ENCODE measurements at places on chromosomes 6 and 20.
A peak's percentile ranks its signal among the peaks of the same experiment; 100 is the strongest.

DNA sequence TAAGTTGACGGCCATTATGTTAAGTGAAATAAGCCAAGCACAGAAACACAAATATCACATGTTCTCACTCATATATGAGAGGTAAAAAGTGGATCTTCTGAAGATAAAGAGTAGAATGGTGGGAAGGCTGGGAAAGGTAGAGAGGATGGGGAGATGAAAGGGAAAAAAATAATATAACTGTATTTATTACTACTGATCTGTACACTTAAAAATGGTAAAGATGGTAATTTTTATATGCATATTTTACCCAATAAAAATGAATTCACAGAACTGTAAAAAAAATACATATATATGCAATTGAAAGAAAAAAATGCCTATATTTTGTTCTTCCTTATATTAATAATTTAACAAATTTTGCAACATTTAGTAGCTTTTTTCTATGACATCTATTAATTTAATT, 694.4 kb upstream of the MARCKS start:
- no peak for DNase-seq

DNA sequence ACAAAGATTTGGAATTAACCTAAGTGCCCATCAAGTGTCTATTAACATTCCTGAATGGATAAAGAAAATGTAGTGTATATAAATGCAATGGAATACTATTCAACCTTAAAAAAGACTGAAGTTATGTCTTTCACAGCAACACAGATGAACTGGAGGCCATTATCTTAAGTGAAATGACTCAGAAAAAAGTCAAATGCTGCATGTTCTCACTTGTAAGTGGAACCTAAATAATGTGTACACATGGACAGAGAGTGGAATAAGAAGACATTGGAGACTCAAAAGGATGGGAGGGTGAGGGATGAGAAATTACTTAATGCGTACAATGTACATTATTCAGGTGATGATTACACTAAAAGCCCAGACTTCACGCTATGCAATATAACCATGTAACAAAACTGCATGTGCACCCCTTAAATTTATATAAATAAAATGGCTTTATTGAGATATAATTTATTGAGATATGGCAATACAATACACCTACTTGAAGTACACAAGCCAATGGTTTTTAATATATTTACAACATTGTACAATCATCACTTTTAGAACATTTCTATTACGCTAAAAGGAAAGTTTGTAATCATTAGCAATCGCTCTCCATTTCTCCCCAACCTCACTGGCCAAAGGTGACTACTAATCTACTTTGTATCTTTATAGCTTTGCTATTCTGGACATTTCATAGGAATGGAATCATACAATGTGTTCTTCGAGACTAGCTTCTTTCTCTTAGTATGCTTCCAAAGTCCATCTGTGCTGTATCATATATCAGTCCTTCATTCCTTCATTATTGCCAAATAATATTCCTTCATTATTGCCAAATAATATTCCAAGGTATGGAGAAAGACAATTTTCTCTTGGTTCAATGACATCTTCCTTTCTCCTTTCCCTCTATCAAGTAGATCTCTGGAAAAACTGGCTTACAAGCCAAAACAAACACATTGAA, 5.8 kb downstream of the STX7 start:
- DNase-seq: no peak

DNA sequence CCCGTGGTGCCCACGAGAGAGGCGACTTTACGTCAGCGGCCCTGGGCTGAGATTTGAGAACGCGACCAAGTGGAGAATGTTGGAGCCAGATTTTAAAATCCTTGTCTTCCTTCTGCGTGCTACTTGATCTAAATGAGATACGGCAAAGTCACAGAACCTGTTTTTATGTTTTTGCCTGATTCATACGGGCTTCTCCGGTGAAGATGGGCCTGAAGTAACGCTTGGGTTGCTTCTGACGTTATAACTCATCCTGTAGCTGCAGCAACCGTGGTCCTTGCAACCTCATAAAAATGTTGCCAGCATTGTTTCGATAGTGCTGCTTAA, 462 bp upstream of the SLC35B3 start:
- no peak for DNase-seq

DNA sequence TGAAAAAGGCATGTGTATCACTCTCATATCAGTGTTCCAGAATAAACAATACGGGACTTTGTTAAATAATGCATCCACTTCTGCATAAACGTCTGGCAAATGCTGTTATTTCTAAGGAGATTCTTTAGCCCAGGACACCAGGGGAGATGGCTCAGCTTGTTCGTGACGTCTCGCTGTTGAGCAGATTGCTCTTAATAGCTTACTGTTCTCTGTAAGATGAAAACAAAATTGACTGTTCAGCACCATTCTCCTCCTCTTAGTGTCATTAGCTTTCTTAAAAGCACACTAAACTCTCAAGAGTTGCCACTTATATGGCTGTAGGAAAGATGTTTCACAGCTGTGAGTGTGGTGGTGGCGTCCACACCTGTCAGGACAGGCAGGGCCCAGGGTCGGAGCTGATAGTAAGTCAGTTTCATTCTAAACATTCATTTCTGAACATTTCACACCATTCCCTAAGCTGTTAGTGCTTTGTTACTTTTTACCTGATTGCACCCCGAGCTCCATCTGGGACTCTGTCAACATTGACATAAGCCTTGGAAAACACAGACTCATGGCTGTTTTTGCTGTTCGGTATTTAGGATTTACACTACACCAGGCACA, 132.1 kb downstream of the ZDHHC14 start:
- DNase-seq: no peak

- no peak for DNase-seq
These were observed 622.2 kb upstream of the MANEA start for GRCh38 chr6:94955156-94955555.

DNA sequence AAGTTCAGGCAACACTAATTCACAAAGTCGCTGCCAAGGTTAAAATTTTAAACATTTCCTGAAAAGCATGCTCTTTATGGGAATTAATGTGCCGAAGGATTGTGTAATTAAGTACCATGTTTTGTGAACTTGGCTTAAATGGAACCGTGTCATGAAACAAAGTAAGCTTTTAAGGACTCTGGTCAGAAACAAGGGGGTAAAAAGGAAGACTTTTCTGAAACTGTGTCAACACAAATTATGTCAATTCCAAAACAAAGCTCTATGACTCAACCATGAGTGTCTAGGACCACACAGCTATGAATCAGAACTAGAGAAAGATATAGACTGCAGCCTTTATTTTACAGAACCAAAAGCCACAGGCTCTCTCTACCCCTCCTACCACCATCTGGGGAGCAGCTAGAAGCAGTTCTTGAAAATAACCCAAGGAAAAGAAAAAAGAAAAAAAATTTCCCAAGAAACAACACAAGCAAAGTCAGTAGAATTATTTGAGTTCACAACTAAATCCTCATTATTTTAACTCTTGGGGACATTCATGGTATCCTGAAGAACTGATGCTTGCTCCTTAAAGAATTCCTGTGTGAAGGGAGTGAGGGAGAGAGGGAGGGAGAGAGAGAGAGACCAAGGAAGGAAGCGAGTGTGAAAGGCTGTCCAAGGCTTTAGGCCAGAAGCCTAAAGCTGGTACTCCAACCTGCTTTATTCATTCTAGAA, 81.9 kb downstream of the ZMYND8 start:
- peak; percentile 97 for DNase-seq

DNA sequence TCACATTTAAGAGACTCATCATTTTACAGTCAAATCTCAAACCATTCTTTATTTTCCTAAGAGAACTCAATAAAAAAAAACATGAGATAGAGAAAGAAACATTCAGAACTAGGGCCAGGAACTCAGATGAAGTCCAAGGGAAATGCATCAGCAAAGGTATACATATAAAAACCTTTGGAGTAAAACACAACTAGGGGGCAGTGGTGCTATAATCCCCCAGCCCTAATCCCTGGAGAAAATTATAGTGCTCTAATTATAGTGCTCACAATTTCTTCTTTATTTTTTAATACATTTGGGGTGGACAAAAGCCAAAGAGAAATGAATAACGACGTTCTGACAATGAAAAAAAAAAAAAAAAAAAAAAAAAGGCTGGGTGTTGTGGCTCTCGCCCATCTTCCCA, 100.6 kb upstream of the EMILIN3 start:
- DNase-seq: no peak

- DNase-seq: no peak
These were observed 61.6 kb downstream of the PHACTR2 start for GRCh38 chr6:143739341-143739851.

- no peak for DNase-seq
These were observed 133.6 kb downstream of the DOK5 start for GRCh38 chr20:54608943-54609342.

DNA sequence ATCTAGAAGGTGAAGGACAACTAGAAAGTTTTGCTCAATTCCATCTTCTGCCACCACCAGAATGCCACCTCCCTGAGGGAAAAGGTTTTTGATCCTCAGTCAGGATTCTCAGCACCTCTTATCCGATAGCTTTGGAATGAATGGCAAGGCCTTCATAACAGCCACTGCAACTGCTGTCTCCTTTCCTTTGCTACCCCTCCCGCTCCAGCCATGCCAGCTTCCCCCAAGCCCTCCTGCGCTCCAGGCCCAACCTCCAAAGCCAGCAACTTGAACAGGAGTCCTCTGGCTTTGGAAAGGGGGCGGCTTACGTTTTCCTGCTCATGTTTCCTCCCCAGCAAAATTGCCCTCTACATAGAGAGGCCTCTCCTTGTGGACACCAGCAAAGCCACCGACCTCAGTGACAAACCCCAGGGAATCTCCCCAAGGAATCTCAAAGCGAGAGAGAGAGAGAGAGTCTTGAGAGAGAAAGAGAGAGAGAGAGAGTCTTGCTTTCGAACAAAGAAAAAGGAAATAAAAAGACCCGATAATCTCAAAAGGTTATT, 420 bp upstream of the BTN2A1 start:
- no peak for DNase-seq

DNA sequence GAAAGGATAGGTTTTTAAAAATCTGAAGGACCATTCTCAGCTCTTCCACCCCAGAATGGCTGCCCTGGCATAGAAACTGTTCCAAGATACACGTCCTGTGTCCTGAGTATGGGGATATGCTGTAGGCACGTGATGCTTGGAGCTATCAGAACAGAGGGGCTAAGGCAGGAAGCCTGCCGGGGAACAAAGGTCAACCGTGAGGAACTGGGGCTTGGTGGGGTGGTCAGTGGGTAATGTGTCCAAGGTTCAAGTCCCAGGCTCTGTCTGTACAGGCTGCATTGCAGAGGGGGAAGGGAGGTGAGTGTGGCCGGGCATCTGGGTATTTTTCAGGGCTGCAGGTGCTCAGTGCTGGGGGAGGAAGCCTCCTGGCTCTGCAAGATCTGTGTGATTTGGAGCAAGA, 479.6 kb upstream of the CHD6 start:
- no peak for DNase-seq

DNA sequence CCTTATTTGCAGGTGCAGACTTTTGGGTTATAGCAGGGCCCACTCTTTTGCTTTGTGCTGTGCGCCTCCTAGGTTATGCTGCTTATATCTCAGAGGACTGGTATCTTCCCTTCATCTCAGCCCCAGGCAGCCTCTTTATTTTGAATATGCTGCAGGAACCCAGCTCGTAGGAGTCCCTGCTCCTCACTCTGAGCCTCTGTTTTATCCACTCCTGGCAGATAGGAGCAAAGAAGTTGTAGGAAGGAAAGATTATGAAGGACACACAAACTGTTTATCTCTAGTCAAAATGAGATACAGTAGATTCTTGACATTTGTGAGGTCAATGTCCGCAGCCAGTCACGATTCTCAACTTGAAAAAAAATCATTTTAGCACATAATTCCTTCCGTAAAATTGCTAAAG, 15.6 kb downstream of the L3MBTL3 start:
- no peak for DNase-seq

- DNase-seq: no peak
These were observed 303 bp downstream of the MBOAT1 start for GRCh38 chr6:20211941-20212391.

- DNase-seq: no peak
These were observed 19.0 kb downstream of the VAPB start for GRCh38 chr20:58407966-58408557.

DNA sequence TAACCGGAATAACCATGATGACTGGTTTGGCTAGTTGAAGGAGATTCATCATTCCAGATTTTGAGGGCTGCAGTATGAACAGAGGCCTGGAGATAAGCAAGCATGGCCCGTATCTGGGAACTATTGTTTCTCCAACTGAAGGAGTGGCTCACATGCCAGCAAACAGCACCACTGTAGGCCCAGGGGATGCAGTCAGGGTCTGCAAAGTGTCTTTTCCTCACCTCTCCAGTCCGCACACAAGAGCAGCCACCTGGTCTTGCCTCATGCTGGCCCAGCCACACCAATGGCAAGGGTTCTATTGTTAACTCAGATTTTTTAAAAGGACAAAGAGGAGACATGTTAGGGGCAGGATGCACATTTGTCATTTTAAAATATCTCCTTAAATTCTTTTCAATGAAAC, 55.1 kb downstream of the KIZ start:
- DNase-seq: no peak
